ENCODE measurements at places on chromosomes 2 and 18.

DNA sequence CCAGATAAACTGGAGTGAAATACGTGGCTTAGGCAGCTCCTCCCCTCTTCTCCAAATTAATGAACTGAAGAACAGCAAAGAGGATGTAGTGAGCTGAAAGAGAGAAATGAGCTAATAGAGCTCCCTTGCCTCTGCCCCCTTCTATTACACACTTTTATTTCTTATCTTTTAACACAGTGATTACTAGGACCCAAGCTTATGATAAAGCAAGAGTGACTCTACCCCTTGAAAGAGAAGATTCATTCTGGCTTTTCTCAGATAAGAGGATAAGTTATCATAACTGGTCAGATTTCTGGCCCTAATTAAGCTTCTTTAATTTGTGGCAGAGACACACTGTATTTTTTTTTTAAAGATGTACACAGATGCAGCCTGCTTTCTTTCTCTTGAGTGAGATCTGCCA, 102.2 kb downstream of the MSTN start:
- no peak for DNase-seq

DNA sequence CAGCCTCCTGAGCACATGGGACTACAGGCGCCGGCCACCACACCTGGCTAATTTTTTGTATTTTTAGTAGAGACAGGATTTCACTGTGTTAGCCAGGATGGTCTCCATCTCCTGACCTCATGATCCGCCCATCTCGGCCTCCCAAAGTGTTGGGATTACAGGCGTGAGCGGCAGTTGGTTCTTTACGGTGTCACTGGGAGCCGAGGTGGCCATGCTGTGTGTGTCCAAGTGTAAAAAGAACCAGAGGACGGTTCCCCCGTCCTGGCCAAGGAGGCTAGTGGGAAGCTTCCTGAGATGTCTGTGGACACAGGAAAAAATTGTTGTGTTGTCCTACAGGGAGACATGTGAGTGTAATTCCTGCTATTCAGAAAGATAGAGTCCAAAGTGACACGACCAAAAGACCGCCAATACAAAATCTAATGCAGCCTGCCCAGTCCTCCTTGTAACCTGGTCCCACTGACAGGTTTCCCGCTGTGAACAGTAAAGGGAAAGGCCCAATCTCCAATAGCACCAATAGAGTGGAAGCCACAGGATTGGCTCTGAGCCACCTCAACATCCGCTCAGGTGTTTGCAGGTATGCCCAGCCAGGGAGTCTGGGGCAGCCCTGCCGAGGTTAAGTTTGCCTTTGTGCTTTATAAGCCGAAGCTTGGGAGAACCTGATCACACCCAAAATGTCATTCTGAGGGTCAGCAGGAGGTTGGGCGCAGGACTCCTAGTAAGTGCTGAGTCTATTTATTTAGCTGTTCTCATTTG, 40.6 kb downstream of the NCK2 start:
- DNase-seq = no peak

DNA sequence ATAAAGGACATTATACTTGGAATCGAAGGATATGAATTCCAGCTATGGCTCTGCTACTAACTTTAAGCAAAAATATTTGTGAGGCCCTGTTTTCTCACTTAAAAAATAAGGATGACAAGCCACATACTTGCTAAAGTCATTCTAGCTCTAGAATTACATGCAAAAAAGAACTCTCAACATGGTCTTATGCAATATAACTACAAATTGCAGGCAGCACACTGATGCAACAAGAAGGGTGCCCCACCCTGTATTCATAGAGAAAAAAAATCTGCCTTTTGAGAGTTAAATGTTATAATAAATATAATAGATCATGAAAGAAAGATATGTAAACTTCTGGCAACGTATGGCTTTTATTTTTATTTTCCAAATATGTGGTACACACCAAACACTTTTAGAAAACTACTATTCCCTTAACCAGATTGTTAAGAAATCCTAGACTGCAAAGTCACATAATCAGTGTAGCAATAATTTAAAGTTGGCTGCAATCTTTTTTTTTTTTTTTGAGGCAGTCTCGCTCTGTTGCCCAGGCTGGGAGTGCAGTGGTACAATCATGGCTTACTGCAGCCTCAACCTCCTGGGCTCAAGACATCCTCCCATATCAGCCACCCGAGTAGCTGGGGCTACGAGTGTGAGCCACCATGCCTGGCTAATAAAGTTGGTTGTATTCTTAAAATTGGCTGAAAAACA, 40.2 kb upstream of the WDSUB1 start:
- no peak for DNase-seq

DNA sequence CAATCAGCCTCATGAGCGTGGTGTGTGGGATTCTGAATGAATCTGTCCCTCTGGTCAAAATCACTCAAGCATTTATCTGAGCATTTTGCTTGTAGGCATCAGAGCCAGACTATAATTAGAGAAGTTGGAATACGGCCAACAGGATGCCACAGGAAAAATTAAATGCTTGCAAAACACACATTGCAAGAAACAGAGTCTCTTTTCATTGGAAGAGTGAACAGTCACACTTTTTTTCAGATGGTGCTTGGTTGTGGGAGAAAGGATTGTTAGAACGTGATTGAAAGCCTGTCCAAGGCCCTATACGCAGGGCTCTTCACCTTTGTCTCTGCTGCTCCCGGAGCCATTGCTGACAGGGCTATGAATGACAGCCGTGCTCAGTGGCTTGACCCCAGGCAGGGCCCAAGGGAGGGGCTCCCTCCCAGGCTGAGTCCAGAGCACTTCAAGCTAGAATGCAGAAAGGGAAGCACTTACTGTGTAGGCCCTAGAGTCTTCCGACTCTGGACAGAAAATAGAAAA, 59.8 kb downstream of the SNTG2 start:
- DNase-seq = no peak

- DNase-seq = peak; percentile 49
These were observed 414.3 kb upstream of the HS6ST1 start for GRCh38 chr2:128732976-128733431.

Data from adrenal gland (tissue), 19 donors.